Left lobe of liver (tissue), 2 donors: ENCODE measurements at places on chromosomes 6 and 20. TPM values are rescaled to one million over a fixed set of nuclear protein-coding genes. Genes with fewer than 3 reads are reported as not detected.

CTAGE9 gene
- not detected for total RNA-seq

EIF6 gene
- 80.2 TPM for total RNA-seq

PRSS35 gene
- not detected for total RNA-seq

NR2E1 gene
- not detected for total RNA-seq

TREM2 gene
- total RNA-seq = 0.28 TPM

DNMT3B gene
- total RNA-seq = 1.6 TPM

TSHZ2 gene
- total RNA-seq = 19.0 TPM

HNF4A gene
- total RNA-seq = 189 TPM

DNA sequence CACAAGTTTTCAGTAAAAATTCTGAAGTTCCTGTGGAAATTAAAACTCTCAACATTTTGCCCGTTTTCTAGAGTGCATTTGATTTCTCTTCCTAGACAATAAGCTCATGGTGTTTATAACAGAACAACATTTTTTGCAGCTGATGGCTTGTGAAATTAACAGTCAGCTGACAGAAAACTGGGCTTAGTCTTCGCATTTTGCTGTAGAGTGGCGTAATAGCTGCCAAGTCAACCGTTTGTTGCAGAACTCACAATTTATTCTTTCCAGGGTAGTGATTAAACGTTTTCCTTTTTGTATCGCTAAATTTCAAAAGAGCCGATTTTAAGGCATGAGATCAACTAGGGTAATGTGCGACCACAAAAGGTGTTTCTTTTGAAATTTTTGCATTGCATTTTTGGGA, 1.4 kb downstream of the SPO11 start:
- DNase-seq = no peak

DNA sequence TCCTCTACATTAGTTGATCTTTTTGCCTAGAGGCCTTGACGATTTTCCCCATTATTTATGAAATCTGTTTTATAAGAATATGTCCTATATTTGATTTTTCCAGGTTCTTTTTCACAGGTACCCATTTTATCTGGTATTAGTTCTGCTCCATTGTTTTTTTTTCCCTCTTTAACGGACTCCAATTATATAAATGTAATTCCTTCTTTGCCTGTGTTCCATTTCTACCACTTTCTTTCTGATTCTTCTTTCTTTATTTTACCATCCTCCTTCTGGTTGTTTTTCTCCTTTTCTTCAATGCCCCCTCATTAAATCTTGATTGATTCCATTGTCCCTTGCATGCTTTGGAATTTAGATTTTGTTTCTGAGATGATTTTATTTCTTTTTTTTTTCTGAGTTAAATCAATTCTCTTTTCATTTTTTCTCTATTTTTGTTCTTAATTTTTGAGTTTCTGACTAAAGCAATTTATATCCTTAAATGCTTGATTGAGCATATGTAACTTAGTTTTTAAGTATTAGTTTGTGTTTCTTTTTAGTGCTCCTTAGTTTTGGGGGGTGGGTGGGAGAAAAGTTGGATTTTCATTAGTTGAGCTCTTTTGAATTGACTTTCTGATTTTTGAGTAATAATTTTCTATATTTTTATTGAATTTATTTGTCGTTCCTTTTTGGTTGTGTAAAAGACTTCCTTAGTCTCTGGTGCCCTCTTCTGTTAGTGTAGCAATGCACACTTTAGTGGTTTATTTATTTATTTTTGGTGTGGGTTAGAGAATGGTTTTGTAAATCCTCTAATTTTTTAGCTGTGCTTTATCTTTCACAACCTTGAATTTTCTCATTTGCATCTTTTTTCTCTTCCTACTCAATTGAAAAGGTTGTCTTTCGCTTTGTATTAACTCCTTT, 140.8 kb downstream of the FARS2 start:
- no peak for DNase-seq

GRCh38 chr6:159713984-159714383, 13.3 kb upstream of the WTAP start:
- DNase-seq = no peak

DNA sequence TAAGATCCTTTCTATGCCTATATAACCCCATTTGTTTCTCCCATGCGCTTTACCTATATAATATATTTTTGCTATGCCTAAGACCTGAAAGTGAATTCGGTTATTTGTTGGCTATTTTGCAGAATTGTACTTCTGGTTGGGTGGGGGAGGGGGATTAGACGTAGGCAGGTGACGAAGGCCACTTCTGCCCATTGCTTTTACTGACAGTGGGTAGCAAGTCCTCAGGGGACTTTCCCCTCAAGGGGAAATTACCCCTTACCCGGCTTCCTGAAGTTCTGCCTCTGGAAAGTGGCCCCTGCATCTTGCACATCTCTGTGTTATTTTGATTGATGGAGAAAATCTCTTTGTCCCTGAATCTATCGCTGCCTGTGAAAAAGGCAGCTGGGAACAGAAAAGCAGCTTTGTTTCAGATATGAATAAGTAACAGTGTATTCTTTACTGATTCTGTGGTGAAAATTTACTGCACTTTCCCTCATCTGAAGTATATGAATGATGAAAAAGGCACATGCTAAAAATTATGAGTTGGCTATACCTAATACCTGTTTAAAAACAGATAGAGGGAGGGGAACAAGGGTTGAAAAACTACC, 133.9 kb downstream of the UTRN start:
- DNase-seq = no peak

DNA sequence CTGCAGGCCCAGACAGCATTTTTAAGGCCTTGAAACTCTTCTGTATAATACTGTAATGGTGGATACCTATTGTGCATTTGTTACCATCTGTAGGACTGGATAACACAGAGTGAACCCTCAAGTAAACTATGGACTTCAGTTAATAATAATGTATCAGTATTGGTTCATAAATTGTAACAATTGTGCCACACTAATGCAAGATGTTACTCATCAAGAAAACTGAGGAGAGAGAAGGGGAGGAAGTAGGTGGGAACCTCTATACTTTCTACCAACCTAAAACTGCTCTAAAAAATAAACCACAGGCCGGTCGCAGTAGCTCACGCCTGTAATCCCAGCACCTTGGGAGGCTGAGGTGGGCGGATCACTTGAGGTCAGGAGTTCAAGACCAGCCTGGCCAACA, 10.8 kb downstream of the MAPK13 start:
- DNase-seq = no peak

GRCh38 chr20:38883081-38883980, 42.9 kb upstream of the FAM83D start:
- no peak for DNase-seq

DNA sequence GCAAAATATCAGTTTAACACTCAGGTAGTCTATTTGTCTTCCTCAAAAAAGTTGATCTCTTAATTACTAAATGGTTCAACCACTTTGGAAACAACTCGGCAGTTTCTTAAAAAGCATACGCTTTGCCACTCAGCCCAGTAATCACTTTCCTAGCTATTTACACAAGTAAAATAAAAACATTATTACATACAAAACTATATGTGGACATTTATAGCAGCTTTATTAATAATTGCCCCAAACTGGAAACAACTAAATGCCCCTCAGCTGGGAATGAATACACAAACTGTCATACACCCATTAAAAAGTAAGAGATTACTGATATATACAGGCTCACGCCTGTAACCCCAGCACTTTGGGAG, 7.4 kb downstream of the EEF1A1 start:
- DNase-seq = no peak

DNA sequence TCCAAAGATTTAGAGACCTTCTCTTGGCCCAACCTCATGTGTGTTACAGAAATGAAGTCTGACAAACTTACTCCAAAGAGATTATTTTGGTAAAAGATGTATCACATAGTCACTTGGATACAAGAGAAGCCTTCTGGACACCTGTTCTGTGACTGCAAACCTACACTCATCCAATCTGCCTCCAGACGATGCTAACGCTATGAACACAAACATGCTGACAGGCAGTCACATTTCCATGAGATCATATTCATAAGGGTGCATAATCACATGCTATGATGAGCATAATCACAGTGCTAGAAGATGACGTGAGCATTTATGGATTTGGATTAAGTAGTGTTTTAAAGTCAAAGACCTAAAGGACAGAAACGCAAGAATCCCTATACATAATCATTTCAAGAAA, 340.2 kb downstream of the HACE1 start:
- no peak for DNase-seq

- no peak for DNase-seq
These were observed 142.3 kb downstream of the TFAP2A start for GRCh38 chr6:10272591-10272990.

- DNase-seq = peak; percentile 52
These were observed 98.3 kb downstream of the SASH1 start for GRCh38 chr6:148440877-148441453.

GRCh38 chr6:86595641-86596040, 341.7 kb upstream of the HTR1E start:
- DNase-seq = no peak

DNA sequence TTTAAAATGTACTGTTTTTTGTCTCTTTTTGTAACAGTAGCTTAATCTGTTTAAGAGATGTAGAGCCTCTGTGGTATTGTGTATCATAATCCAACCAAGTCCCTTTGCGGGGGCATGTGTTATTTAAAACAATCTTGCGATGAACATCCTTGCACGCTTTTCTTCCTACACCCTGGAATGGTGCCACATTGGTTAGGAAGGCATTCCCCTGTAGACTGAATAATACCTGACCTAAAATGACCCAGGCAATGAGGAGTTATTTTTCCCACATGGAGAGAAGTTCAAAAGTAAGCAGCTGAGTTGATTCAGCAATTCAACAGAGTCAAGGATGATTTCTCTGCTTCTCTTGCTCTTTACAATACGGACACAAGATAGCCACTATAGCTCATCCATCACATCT, 142.0 kb upstream of the PMEPA1 start:
- no peak for DNase-seq

- DNase-seq = no peak
These were observed 53.7 kb downstream of the MOCS1 start for GRCh38 chr6:39880594-39880993.

DNA sequence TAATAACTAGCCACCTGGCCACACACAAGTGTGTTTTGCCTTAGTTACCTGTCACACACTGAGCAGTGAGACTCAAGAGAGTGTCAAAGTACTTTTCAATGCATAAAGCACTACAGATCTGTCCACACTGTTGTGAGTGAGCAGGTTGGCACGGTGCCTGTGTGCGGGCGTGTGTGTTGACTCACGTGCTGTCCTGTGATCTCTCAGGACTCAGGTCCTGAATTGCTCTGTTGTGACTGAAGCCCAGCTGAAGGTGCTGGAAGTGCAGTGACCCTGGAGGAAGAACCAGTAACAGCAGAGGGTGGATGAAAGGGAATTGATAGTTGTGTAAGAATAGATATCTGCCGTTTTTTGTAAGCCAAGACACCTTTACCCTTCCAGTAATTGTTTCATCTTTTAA, 18.3 kb downstream of the SLC16A10 start:
- peak; percentile 96 for DNase-seq

DNA sequence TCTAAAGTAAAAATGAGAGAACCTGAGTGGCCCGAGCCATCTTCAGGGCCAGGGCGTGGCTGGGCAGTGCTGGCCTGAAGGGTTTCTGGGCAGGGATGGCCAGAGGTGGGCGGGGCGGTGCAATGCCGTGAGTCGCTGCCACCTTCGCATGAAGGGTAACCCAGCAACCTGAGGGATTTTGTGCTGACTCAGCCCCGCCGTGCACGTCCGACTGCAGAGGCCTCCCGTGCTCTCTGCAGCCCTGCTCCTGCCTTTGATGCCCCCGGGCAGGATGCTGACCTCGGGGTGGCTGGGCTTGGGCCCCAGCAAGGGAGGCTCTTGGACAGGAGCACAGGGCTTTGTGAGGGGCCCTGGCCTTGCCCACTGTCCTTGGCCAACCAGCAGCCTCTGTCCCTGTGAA, 81.7 kb upstream of the GATA5 start:
- DNase-seq = no peak

GRCh38 chr6:166411721-166412151, 29.0 kb upstream of the MPC1 start:
- no peak for DNase-seq

GRCh38 chr6:76682842-76683241, 610.4 kb upstream of the IMPG1 start:
- no peak for DNase-seq

- no peak for DNase-seq
These were observed 40.9 kb downstream of the LY86 start for GRCh38 chr6:6629402-6629801.

GRCh38 chr20:51236421-51236820, 213.5 kb upstream of the KCNG1 start:
- DNase-seq = no peak

DNA sequence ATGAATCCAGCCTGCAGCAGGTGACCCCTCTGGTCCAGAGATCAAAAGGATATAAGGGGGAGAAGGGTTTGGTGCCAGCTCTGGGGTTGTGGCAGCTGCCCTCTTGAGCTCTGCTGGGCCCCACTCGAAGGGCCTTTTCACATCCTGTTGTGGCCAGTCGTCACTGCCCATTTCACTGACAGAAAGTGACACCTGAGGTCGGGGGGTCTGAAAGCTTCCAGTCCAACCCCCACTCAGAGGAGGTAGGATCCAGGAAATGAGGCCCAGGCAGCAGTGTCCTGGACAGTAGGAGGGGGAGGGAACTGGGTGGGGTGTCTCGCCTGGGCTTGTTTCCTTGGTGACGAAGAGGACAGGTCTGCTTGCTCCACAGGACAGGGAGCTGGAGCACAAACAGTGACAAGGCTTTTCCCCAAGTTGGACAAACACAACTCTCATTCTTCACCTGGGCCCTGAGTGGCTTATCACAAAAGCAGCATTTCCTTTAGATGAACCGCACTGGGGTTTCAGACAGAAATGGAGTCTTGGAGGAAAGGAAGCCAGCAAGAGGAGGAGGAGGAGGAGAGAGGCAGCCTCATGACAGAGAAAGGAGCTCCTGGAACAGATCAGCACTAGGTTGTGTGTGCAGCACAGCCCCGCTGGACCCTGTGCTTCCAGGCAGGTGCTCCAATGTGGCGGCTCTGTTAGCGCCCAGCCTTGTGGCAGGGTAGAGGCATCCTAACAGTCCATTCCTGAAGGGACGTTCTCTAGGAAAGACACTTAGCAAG, 11.0 kb downstream of the FRS3 start:
- no peak for DNase-seq

GRCh38 chr6:144248476-144249301, 36.4 kb upstream of the UTRN start:
- no peak for DNase-seq

- no peak for DNase-seq
These were observed 84.1 kb upstream of the FOXP4 start for GRCh38 chr6:41462033-41462432.

- DNase-seq = no peak
These were observed 6.3 kb downstream of the BCAS1 start for GRCh38 chr20:54063992-54064676.

DNA sequence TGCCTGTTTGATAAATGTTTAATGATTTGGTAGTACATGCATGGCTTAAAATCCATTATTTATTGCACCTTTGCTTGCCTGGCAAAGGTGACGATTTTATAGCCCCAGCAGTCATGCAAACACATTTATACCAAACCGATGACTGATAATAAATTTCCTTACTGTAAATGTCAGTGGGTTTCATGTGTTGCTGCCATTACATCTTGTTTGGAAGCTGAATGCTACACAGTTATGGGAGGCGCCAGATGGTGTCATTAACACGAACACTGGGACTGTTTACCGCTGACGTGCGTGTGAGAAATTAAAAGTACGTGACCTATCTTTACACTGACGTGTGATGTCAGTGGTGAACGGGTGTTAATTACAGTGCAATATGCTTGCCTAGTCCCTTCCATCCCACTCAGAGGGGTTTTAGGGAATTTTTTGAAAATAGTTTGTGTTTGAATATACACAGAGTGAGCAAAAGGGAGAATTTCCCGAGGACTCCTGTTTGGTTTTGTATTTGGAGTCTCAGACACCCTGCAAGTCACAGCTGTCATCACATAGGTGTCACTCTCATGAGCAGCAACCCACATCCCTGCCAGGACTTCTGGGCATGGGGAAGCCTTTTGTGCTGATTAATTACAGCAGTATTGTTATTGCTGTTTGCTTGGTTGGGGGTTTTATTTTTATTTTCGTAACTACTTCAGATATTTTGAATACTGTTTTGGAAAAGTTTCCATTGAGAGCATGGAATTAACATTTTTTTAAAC, 151.8 kb upstream of the INSM1 start:
- DNase-seq = no peak
